Mesothelial cell of epicardium (in vitro differentiated cells): ENCODE measurements at places on chromosomes 1 and 21.
A peak's percentile ranks its signal among the peaks of the same experiment; 100 is the strongest.

GRCh38 chr1:53783056-53783455 is 44.1 kb upstream of the GLIS1 start:
- no peak for DNase-seq

GRCh38 chr1:111334169-111334568 is 43.5 kb downstream of the CHIA start:
- DNase-seq = no peak

GRCh38 chr1:167611983-167612382 is 18.0 kb upstream of the RCSD1 start:
- no peak for DNase-seq

- no peak for DNase-seq
Measured at GRCh38 chr1:89959719-89960118, 35.2 kb upstream of the ZNF326 start.

DNA sequence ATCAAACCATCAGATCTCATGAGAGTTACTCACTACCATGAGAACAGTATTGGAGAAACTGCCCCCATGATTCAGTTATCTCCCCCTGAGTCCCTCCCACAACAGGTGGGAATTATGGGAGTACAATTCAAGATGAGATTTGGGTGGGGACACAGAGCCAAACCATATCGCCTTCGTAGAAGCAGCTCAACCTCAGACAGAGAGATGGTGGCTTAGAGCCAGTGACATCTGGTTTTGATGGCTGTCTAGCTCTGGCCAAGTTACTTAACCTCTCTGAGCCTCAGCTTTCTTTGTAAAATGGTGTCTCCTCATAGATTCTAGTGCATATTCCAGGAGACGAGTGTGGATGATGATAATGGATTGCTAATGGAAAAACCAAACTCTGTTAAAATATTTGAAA is 27.2 kb downstream of the MX1 start:
- no peak for DNase-seq

DNA sequence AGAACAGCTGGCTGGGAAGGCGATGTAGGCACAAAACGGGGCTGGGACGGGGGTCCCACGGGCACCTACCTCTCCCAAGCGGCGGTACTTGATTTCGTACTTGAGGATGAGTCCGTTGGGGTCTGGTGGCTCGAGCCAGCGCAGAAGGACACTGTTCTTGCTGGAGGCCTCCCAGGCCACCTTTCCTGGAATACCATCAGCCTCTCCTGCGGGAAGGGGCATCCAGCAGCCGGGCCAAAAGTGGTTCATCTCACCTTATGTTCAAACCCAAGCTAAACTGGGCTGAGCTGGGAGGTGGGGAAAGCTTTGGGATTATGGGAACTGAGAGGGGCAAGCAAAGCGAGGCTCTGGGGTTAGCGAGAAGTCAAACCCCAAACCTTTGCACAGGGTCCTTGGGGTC is 14.3 kb downstream of the INSRR start:
- no peak for DNase-seq

- no peak for DNase-seq
Measured at GRCh38 chr1:238199325-238199724, 308.6 kb upstream of the ZP4 start.

DNA sequence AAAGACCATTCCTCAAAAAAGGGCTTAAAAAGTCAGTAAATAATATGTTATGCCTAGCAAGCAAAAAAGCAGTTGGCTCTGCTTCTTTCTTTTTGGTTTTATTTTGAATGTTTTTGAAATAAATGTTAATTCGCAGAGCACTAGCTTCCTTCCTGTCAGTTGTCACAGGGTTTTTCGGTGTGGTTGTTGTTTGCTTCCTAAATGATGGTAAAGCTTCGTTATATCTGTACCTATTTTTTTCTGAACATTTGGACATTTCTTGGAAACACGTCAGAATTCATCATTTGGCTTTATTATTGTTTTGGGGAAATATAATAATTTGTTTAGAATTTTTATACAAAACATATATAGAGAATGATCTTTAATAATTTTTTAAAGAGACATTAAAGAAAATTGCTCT is 351.9 kb upstream of the SGIP1 start:
- no peak for DNase-seq

- DNase-seq = no peak
Measured at GRCh38 chr21:20618878-20619277, 379.3 kb upstream of the NCAM2 start.

GRCh38 chr1:61659061-61659460 is 65.9 kb downstream of the TM2D1 start:
- DNase-seq = no peak

DNA sequence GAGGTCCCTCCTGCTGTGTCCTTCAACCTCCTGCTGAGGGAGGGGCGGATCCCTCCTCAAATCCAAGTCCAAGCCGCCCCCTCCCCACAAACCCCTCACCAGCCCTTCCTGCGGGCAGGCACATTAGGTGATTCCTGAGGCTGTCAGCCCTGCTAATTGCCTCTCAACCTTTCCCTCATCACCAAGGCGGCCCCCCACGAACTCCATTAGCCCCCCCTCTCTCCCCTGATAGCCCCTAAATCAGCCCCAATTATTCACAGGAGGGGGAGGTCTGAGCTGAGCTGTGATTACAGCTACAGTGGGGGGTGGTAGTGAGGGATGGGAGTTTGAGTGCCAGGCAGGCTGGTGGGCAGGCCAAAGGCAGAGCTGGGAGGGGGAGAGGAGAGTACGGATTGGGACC is 5.8 kb upstream of the PEAR1 start:
- no peak for DNase-seq

DNA sequence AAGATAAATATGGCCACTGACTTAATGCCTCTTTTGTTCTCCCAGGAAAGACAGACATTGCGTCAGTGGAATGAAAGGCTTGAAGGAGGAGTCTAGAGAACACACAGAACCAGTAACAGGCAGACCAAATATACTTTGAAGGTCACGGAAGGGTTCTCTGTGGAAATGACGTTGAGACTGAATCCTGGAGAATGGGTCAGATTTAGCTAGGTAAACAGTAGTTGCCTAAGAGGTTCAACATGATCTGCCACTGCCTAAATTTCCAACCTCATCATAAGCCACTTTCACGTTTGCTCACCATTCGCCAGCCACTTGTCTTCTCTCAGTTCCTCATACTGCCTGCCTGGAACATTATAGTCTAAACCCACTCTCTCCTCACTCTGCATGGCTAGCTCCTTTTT is 20.5 kb downstream of the PLA2G4A start:
- DNase-seq = no peak

- no peak for DNase-seq
Measured at GRCh38 chr1:116357487-116357886, 15.6 kb upstream of the ATP1A1 start.

GRCh38 chr1:117568999-117569398 is 36.8 kb upstream of the TENT5C start:
- no peak for DNase-seq

- DNase-seq = peak; percentile 69
Measured at GRCh38 chr1:54273092-54273794, 73.3 kb downstream of the MRPL37 start.

DNA sequence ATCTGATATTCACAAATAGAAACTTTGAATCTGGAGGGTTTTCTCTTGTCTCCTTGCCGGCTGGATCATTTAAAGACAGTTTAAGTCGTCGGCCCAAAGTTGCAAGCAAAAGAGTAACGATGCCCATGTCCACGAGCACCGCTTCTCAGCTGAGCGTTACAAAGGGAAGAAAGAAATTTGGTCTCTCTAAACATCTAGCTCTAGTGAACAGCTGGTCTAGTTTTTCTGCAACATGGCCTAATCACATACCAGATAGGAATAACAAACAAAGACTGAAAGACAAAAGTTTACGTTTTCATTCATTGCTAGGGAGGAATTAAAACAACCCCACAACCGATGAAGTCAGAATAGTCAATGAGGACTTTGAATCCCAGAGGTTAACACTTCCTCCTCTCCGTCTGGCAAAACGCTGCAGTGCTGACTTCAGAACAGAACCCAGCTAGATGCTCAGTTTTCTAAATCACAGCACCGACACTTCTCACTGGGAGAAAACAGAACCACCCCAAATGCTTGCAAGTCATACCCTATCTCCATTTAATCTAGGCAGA is 69.4 kb downstream of the NTPCR start:
- no peak for DNase-seq

DNA sequence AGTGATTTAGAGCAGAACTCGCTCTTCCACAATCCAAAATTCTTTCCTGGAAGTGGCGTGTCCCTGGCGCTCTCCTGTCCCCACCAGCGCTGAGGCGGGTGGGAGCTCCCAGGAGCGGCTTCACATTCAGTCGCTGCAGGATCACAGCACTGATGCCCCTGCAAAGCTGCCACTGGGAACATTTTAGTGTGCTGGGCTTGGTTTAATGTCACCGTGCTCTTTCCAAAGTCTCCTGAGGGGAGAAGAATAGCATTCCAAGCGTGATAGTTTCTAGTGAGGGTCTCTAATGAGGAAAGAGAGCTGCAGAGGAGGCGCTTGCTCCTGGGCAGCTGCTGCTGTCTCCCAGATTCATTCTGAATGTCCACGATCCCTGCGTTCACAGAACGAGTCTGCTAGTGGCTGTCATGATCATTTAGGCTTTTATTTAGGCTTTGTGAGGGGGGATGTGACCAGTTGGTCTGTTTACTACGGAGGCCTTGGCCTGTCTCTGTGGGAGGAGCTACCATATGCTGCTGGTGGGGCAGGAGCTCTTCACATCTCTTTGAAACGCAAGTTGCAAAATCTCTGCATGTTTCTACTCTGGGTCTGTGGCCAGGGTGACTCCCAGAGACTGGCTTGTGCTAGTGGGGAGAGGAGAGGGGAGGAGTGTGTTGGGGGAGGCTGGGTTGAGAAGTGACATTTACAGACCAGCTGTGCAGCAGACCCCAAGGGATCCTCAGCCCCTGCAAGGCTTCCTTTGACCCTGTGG is 23.4 kb downstream of the OLFML3 start:
- no peak for DNase-seq

DNA sequence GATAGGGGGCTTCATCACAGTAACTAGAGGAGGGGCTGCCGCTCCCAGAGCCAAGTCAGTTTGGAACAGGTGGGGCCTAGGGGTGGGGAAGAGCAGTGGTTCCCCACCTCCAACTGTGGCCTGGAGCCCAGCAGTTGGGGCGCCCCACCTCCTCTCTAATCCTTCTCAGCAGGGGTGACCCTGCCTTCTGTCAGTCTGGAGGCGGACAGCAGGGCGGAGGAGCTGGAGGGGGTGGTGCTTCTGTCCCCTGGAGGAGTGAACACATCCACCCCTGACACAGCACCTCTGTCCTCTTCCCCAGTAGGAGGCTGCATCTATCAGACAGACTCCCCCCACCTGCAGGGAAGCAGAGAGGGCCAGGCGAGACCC is 73.8 kb downstream of the MRPL37 start:
- no peak for DNase-seq

- DNase-seq = no peak
Measured at GRCh38 chr1:167418391-167418790, 99.9 kb downstream of the CD247 start.

DNA sequence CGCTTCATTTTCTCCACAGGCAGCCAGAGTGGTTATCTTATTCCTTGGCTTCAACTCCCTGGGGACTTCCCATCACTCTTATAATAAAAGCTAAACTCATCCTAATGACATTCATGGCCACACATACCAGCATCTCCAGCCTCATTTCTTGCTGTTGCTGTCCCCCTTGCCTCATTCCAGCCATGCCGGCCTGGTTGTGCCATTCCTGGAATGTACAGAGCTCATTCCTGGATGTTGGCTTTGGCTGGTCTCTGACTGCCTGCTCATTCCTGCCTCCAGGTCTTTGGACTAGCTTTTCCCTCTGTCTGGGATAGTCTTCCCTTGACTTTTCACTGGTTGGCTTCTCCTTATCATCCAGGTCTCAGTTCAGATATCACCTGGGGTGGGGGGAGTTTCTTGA is 2.4 kb upstream of the PEF1 start:
- DNase-seq = no peak

DNA sequence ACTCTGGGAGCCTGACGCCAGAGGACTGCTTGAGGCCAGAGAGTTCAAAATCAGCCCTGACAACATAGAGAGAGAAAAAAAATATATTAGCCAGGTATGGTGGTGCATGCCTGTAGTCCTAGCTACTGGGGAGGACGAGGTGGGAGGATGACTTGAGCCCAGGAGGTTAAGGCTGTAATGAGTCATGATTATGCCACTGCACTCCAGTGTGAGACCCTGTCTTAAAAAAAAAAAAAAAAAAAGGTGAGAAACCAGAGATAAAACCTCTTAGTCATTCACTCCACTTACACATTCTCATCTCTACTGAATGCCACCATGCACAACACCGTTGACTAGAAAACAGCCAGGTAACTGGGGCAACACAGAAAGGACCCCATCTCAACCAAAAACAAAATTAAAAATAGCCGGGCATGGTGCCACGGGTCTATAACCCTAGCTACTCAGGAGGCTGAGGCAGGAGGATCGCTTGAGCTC is 178.1 kb downstream of the SLC45A1 start:
- DNase-seq = no peak

DNA sequence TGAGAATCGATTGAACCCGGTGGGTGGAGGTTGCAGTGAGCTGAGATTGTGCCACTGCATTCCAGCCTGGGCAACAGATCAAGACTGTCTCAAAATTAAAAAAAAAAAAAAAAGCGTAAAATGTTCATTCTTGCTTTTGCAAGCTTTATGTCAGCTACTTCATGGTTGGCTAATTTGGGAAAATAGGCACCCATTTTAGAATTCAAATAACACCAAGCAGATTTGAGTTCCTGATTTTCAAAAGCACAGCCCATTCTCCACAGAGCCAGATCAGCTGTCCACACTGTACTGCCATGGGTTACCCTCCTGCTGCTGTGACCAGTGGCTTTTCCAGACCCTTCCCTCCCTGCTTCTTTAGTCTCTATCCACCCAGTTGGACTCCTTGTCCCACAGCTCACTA is 4.4 kb downstream of the THEM5 start:
- no peak for DNase-seq

GRCh38 chr1:3373700-3374405 is 80.6 kb upstream of the ARHGEF16 start:
- no peak for DNase-seq

DNA sequence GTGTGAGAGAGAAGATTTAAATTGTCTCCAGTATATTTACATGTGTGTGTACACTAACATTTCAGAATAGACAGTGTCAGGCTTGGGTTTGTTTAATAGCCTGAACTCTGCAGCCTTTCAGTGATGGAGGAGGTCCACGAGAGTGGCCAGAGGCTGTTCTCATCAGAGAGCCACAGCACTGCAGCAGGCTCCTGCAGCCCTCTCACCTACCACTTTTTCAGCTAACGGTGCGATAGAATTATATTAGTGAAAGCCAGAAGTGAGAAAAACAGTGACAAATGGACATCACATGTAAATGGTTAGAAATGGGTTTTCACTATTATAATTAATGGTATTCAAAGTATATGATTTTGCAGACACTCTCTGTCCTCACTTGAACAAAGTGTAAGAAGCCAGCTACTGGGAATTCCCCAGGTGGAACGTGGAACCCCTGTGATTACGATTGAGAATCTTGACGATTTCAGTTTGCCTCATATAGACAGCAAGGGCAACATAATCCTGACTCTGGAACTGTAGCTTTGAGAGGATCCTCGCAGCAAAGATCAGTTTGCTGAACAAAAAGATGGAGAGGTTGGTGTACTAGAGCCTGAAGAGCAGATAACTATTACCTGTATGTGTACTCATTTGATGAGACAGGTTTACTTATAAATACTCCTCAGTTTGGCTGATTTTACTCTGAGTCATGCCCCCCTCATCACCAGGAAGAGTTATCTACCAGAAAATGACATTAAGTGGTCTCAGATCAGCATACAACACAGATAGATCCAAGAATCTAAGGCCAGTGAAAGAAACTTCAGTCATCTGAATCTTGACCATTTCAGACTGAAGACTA is 31.4 kb downstream of the IFI16 start:
- DNase-seq = no peak

- DNase-seq = peak; percentile 78
Measured at GRCh38 chr1:27011058-27011764, 1.4 kb downstream of the TENT5B start.
